ENCODE measurements at places on chromosomes 13 and 19.

GRCh38 chr19:58429745-58430144, 10.2 kb downstream of the ZNF132 start:
- DNase-seq = no peak

DNA sequence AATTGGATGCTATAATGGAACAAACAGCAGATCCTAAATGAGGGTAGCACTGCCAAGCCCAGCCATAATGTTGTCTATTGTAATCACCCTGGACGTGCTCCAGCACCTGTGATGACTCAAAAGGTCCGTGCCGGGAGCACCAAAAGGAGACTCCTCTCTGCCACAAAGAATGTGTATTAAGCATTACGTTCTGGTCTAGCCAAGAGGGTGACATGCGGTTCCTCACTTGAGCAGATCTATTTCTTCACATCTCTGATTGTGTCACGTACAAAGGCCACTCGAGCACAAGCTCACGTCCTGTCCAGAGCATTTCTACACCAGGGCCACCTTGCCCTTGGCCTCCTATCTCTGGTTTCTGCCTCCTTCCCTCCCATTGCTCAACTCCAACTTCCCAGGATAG, 219.9 kb upstream of the IRS2 start:
- DNase-seq = peak; percentile 77

- DNase-seq = no peak
Measured at GRCh38 chr19:32890326-32890725, 20.8 kb upstream of the SLC7A9 start.

DNA sequence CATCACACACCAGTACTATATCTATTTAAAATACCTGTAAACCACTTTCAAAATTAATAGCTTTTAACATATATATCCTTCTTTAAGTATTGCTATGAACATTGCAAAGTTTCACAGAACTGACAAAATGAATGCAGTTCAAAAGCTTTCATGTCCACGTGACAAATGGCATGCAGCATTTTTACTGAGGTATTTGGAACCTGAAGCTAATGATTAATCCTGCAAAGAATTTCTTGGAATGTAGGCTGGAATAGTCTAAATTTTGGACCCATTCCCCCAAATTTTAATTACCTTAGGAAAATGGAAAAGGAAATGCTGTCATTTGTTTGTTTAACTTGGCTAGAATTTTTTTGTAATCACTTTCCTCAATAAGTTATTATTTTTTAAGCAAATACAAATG, 423.8 kb upstream of the GPC6 start:
- no peak for DNase-seq

GRCh38 chr13:82879921-82880320, 1002.4 kb downstream of the SLITRK1 start:
- DNase-seq = no peak

- no peak for DNase-seq
Measured at GRCh38 chr19:46776927-46777911, 11.2 kb downstream of the SLC1A5 start.

DNA sequence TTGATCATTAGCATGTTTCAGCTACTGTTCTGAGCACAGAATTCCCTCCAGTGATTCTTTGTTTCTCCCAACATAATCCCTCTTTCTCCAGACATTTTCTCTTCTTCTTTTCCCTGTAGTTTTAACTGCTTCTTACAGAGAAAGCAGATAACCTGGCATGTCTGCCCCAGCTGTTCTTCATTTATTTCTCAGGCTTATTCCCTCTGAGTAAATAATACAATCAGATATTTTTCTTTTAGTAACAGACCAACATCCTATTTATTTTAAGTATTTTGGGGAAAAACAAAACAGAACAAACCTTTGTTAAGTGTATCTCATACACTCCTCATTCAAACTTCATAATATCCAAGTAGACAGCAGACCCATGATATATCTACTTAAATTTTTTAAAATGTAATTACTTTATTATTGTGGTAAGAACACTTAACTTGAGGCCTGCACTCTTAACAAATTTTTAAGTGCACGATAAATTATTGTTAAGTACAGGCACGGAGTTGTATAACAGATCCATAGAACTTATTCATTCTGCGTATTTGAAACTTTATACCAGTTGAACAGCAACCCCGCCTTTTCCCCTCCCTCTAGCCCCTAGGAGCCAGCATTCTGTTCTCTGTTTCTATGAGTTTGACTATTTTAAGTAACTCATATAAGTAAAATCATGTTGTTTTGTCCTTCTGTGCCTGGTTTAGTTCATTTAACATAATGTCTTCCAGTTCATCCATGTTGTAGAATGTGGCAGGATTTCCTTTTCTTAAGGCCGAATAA, 540.0 kb downstream of the LMO7 start:
- no peak for DNase-seq

GRCh38 chr19:52219611-52220010, 29.8 kb downstream of the PPP2R1A start:
- peak; percentile 58 for DNase-seq

- no peak for DNase-seq
Measured at GRCh38 chr13:24858953-24859352, 95.0 kb downstream of the RNF17 start.

DNA sequence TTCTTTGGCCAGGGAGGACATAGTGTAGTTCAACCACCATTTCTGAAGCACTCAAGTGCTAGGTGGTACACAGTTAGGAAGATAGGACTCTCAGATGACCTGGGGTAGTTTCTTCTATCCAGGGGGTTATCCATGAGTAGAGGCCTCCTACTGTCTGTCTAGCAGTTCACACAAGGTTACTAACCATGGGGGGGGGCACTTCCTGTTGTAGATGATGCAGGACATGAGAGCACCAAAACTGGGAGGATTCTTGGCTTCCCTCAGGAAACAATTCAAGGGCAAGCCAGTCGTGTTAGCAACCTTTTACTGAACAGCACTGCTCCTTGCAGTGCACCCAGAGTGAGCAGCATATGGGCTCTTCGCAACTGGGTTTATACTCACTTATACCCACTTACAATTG, 8.9 kb upstream of the TPP2 start:
- DNase-seq = no peak

DNA sequence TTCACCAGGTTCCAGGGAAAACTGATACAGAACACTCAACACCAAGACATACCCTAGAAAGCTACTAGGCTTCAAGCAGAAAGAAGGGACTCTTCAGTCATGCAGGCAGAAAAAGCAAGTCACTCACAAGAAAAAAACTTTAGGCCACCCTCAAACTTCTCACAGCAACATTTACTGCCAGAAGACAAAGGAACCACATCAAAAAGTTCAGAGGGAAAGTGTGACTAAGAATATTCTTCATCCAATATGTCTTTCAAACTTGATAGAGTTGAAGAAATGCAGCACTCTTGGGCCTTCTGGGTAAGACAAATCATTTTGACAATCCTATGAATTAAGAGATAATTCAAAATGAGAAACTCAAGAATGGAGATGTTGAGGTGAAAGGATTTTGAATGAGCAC, 7.7 kb downstream of the DZIP1 start:
- no peak for DNase-seq

DNA sequence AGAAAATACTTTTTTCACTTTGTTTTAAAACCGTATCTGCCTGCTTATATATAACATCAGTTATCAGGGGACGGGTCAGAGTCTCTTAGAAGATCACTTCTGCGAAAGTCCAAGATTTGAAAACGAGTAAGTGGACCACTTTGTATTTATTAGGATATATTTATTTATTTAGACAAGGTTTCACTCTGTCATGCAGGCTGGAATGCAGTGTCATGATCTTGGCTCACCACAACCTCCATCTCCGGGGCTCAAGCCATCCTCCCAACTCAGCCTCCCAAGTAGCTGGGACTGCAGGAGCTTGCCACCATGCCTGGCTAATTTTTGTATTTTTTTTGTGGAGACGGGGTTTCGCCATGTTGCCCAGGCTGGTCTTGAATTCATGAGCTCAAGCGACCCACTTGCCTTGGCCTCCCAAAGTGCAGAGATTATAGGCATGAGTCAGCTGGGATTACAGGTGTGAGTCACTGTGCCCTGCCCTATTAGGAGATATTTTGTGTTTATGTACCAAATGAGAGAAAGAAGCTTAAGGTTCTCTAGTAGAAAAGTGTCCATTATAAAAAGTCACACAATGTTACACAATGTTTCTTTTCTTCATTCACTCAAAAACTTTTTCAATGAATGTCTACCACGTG, 39.5 kb downstream of the RASL11A start:
- peak; percentile 36 for DNase-seq

DNA sequence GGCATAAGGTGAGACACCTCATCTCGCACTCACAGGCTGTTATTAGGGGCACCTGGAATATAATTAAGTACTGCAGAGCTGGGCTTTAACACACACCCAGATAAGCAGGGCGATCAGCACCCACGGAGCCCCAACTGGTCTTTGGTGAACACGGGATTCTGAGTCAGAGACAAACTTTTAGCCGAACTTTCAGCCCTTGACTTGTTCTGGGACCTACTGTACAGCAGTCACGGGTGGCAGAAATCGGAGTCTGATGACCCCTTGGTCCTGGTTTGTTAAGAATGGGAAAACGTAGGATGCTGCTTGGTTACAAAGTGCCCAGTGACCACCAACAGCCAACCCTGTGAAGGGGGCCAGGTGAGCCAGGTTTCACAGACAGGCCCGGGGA, 9.0 kb downstream of the SH3GL1 start:
- no peak for DNase-seq

- DNase-seq = no peak
Measured at GRCh38 chr19:4969772-4970531, 1.0 kb downstream of the KDM4B start.

DNA sequence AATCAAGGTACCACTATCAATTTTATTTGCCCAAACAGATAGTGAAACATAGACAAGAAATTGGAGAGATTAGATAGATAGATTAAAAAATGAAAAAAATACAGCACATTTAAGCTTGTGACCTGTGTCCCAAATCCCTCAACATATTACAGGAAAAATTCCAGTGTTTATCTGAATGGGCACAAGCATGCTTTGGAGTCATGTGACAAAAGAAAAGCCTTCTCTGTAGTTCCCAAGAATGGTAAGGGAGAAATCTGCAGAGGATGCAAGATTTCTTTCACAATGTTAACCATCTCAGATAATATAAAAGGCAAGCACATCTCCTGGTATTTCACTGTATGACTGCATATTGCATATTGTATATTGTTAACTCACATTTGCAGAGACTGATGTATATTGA, 168.0 kb downstream of the PCDH9 start:
- DNase-seq = no peak

- DNase-seq = no peak
Measured at GRCh38 chr13:59721926-59722910, 441.5 kb downstream of the DIAPH3 start.

DNA sequence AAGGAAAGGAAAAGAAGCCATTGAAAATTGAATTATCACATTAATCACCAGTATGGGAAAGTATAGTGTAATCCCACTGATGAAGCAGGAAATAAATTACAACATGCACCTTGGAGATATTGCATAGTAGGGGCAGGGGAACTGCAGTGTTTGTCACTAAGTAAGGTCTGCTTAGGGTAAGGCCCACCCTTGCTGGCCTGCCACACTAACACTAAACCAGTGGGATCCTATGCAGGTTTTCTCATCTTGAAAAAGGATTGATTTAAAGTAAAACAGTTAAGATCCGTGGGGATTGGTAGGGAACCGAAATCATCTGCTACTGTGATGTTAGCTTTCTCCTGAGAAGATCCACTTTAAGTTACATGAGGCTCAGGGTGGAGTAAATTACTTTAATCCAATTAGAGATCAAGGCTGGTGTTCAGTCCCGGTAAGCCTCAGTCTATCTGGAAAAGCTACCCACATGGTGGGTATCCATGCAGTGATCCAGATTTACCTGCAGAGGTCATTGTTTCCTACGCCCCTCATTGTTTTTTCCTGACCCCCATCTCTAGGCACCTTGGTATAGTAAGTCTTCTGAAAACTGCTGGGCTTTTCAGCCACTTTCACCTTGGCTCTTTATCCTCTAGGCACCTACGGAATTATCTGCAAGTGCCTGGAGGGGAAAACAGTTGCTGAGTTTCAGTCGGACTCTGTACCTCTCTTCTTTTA, 1014.9 kb upstream of the ATXN8OS start:
- no peak for DNase-seq

- no peak for DNase-seq
Measured at GRCh38 chr19:1162404-1163282, 11.4 kb downstream of the SBNO2 start.

- no peak for DNase-seq
Measured at GRCh38 chr19:38512277-38512676, 78.8 kb downstream of the RYR1 start.

DNA sequence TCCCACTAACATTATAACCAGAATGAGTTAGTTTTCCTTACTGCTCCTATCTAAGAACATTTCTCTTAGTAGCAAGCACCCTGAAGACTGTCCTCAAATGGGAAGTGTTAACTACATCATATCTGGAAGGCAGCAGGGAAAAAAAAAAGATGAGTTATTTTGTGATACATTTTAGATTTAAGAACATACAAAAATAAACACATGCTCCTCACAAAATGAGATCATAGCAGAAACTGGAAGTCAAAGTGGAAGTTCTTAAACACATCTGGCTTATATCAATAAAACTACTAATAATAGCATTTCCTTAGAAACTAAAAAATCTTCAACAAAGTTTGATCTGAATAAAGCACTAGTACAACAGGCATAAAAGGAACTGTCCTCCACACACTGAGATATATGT, 70.4 kb downstream of the SLITRK6 start:
- DNase-seq = no peak

DNA sequence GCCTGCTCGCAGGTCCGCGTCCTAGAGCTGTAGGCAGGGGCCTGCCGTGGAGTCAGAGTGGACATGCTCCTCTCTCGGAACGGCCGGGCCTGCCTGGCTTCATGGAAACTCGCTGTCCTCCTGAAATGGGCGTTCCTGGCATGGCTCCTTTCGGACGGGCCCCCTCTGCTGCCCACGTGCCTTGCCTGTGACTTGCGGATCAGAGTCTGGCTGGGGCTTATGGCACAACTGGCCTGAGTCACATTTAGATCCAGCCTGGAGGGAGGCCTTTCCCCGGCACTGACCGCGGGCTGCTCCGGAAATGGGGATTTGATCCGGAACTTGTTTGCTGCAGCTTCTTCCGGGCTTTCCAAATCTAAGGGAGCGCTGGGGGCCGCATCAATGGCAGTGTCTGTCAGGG, 28.1 kb downstream of the THSD1 start:
- no peak for DNase-seq

DNA sequence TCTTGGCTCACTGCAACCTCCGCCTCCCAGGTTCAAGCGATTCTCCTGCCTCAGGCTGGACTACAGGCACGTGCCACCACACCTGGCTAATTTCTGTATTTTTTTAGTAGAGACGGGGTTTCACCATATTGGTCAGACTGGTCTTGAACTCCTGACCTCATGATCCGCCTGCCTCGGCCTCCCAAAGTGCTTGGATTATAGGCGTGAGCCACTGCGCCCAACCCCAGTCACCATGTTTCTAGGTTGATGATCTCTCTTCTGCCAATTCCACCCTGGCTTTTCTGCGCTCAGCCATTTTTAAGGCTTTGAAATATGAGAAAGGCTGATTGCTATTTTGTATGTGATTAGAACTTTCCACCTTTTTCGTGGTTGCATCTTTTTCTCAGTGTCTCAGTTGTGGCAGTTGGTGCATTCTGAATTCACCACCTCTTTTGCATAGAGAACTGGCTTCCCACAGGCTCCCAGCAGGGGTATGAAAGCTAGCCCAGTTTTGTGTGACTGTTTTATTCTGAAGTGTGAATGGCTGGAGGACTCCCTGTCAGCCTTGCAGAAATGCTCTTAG, 15.5 kb downstream of the CEACAM1 start:
- DNase-seq = no peak

- DNase-seq = no peak
Measured at GRCh38 chr13:75372923-75373841, 108.8 kb downstream of the TBC1D4 start.

- peak; percentile 23 for DNase-seq
Measured at GRCh38 chr19:610071-610800, 20.6 kb downstream of the HCN2 start.

- no peak for DNase-seq
Measured at GRCh38 chr13:34634448-34634847, 307.6 kb upstream of the NBEA start.

Data from LHCN-M2 (cell line).